ENCODE measurements at places on chromosomes 3 and 15. TPM values are rescaled to one million over a fixed set of nuclear protein-coding genes. Genes with fewer than 3 reads are reported as not detected.

The CHST13 gene
- 0.83 TPM for total RNA-seq

The FBN1 gene
- total RNA-seq = 6.0 TPM

The ESYT3 gene
- total RNA-seq = 0.52 TPM

The C3orf20 gene
- 0.08 TPM for total RNA-seq

Measured in A549 treated with Hydrocortisone at 1 μM for 4 hours (cell line).